ENCODE measurements at places on chromosomes 3 and 15.

DNA sequence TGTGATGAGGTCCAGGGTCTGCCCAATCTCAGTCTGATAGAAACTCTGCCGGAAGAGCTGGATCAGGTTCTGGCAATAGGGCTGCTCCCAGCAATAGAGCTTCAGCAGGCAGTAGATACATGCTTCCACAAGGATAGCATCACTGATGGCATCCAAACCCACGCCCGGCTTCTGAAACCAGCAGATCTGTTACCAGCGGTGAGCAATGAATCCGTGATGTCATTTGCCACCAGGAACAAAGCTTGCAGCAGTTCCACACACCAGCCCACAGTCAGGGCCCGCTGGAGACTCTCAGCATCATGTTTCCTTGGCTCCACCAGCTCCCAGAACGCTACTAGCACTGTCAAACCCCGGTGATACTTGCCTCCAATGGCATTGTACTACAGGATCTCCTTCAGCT, 19.3 kb upstream of the TTBK2 start:
- DNase-seq: no peak

GRCh38 chr3:147688868-147689267, 279.7 kb downstream of the ZIC1 start:
- DNase-seq: no peak

- DNase-seq: no peak
Measured at GRCh38 chr3:49018707-49019006, 277 bp upstream of the DALRD3 start.

DNA sequence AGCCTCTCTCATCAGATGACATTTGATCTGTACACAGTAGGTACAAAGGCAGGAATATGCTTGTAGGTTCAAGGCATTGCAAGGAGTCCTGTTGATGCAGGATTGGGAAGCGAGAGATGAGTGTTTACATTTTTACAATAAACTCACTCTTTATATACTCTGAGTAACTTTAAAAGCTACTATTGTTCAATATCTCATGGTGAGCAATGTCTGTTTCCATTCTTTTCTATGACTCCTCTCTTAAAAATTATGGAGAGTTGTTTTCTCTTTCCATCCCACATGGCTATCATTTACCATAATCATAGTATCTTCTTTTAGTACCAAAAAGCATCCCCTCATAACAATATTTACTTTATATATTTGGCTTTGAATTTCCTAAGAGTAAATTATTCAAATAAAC, 314.0 kb upstream of the CDIN1 start:
- DNase-seq: no peak

DNA sequence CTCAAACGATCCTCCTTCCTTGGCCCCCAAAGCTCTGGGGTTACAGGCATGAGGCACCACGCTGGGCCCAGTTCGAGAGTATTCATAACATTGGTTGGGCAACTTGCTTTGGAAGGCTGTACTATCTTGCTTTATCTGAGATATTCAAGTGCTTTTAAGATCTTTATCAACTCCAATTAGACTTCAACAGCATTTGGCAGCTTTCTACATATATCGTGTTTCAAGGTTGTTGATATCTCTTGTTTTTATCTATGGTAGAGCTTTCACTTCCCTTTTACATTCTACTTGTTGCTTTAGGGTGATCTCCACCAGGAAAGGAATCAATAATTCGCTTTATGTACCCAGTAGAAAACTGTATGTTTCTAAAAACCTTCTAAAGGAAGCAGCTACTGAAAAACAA, 395.3 kb downstream of the IL5RA start:
- no peak for DNase-seq

DNA sequence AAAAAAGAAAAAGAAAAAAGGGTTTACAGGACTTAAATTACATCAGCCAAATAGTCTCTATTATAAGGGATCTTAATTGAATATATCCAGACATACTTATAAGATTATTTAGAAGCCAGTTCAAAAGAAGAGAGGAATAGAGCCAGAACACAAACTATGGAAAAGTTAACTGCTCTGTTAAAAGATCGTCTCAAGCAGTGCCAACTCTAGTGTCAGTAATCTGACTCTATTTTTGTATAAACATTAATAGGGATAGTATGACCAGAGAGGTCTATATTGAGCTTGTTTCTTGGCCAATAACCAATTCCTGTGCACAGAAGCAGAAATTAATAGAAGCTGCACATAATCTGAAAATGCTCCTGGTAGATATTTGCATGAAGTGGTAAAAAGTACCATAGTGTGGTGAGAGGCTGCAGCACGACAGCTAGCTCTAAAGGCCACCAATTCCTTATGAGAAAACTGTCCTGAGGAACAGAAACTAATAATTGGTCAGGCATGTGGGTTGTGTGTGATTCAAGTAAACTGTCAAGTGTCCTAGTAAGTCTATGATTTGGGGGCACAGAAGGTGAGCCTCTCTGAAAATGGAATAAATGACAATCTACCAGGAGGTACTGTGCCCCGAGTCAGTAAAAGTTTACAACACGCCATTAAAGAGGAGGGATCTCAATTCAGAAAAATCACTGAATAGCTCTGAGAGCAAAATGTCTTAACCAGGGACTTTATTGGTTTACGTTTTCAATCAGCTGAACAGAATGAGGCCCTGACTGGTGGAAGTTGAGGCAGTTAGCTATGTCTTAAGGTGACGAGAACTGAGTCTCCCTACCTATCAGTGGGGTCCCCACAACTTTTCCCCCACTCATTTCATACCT, 51.5 kb upstream of the NANOGP8 start:
- peak; percentile 90 for DNase-seq

- no peak for DNase-seq
Measured at GRCh38 chr3:11272906-11273574, 843 bp downstream of the ATG7 start.

GRCh38 chr3:58349792-58350626, 17.3 kb downstream of the PXK start:
- DNase-seq: peak; percentile 94

DNA sequence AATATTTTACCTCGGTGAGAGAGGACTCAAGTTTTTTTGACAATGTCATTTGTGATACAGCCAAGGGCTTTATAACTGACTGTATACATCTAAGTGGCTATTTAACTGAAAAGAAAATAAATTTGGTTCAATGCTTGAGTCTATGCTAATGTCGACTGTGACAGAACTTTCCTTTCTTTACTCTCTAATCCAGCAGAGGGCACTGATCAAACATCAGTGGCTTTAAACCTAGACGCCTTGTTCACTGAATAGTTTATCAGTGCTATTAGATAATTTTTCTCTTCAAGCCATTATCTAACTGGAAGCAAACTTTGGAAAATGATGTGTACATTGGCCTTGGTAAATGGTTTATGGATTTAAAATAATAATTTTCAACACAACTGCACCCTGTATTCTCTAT, 285.1 kb downstream of the CHL1 start:
- DNase-seq: no peak

- no peak for DNase-seq
Measured at GRCh38 chr3:195873281-195873887, 35.0 kb downstream of the TNK2 start.
